CD8-positive, alpha-beta T cell (primary cell): ENCODE measurements at places on chromosomes 3 and 15.

DNA sequence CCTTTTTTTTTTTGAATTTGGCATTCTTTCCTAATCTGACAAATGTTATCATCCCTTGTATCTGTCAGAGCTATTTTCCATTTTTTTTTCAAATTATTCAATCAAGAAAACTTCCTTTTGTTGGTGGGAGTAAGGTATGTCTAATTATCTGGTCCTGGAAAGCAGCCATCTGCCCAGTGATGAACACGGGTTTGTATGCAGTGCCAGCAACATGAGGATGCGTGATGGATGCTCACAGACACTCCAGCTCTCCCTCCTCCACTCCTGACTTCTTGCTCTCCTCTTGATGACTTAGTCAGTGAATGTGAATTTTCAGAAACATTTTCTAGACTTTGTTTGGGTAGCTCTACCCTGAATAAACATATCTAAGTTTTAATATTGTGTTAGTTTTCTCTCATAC lies 79.2 kb downstream of the IL1RAP start:
- DNase-seq = no peak

DNA sequence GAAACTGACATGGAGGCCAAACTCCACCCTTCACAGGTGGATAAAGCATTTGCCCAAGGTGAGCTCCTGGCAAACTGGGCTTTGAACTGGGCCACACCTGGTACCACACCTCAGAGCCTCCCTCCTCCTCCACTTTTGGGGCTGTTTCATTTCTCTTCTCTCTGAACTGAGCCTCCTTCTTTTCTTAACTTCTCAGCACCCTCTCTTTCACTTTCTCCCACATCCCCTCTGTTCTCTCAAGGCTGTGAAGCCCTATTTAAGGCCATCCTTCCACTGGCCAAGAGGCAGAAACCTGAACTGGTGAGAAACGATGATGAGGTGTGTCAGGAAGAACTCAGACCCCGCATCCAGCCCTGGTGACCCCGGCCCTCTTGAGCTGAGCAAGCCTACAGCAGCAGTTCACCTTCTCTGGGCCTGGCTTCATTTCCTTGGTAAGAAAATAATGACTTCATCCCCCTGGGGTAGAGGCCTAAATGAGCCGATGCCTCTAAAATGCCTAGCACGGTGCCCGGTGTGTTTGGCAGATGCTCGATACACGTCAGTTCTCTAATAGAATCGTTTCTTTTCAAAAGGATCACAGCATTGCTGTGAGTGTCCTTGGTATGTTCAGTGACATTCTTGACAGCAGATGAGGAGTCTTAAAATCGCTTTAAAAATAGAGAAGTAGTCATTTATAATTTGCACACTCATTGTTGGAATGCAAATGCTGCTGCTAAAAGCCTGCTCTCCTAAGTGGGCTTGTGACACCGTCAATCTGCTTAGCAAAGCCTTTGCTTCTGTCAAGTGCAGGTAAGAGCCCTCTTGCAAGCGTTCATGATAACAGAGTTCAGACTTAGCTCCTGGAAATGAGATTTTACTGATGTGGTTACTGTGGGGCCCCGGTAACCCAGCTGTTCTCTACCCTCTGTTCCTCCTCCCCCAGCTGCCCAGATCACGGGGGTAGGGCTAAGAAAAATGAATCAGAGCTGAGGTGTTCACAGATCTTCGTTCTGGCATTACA lies 97.7 kb upstream of the ATP2B2 start:
- DNase-seq = peak; percentile 73

DNA sequence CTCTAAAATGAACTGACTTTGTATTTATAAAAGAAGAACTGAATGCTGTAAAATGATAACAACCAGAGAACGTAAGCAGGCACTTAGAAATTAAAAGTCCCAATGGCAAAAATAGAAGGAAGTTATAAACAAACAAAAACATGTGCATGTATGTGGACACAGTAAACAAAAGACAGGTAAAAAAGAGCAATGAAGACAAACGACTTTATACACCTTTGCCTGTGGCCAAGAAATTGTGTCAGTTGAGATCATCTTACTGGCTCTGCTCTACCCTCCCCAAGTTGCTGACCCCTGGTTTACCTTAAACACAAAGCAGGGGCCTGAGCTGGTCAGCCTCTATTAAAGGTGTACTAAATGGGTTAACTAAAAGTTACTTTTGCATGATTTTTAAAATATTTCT lies 41.7 kb upstream of the GP5 start:
- DNase-seq = no peak

DNA sequence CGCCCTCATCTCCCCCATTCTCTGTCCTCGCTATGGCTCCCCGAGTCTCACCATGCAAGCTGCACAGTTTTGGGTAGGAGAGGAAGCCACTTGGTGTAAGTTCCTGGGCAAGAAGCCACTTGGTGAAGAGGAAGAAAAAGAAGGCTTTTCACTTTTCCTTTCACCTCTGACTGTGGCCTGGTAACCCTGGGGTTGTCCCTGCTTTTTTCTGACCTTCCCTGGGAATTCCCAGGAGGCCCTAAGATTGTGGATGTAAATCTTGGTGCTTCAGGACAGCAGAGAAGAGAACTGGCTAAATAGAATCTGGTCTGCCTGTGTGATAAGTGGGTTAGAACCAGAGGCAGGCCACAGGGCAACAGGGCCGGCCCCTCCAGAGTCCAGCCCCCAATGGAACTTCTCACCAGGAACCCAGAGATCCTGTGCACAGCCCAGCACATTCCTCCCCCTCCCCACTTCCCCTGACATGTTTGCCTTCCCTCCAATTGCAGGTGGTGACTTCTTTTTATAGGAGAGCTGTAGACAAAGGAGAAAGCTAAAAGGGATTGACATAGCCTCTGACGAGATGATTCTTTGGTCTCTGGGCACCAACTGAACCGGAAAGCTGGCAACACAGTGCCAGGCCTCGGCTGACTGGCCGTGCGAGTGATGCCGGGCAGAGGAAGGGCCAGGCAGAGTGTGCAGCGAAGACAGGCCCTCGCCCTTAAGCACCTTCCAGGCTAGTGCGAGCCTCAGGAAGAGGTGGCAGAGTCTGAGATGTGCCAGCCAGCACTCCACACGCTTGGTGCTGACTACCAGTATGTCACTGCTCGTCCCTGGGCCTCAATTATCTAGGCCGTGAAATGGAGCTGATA lies 19.4 kb upstream of the SKOR1 start:
- no peak for DNase-seq

- no peak for DNase-seq
Measured at GRCh38 chr3:186185194-186185787, 76.4 kb upstream of the ETV5 start.

- DNase-seq = no peak
Measured at GRCh38 chr15:60593170-60593478, 114.2 kb upstream of the ICE2 start.

DNA sequence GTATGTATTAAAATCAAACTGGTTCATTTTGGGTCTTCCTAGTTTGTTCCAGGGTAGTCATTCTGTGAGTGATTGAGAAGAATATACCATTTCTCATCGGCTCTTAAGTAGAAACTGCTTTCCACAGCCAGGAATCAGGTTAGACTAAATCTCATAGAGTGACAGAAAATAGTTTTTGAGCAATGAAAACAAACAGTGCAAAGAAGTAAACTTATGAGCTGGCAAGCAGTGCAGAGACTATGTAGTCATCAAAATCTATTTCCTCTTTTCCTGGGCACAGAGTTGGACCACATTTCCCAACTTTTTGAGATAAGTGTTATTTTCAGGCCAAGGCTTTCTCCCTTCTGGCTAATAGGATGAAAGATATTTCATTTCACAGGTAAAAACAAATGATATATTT lies 66.5 kb downstream of the UBE3A start:
- no peak for DNase-seq

DNA sequence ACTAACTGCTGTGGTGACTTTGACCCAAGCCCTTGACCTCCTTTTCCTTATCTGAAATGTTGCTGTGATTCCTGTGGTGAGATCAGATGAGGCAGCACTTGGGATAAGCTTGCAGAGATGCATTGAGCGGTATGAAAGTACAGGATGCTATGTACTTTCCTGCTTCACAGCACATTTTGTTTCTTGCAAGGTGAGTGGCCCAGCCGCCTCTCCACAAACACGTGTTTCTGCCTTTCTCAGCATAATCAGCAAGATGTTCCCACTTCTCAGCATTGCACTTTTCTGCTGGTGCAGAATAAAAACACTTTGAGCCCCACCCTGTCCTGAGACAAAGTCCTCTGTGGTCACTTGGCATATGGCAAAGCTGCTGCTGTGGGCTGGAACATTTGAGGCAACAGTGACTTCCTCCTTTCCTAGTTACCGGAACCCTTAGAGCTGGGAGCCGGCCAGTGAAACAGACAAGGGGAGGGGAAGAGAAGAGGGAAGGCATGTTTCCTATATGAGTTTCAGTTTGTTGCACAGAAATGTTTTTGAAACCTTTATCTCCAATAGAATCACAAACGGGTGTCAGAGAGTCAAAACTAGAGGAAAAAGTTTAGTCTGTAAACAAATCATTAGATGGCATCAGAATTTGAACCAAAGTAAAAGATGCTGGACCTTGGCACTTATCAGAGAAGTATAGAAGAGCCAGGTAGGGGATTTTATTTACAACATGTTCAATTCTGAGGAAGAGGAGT lies 5.0 kb downstream of the NUDT16 start:
- no peak for DNase-seq

GRCh38 chr3:155367506-155367905 lies 74.0 kb upstream of the STRIT1 start:
- no peak for DNase-seq
